ENCODE measurements at places on chromosomes 2 and 18. TPM values are rescaled to one million over a fixed set of nuclear protein-coding genes. Genes with fewer than 3 reads are reported as not detected.

GRCh38 chr2:170038734-170039133, 139.2 kb upstream of the MYO3B start:
- DNase-seq: no peak

DNA sequence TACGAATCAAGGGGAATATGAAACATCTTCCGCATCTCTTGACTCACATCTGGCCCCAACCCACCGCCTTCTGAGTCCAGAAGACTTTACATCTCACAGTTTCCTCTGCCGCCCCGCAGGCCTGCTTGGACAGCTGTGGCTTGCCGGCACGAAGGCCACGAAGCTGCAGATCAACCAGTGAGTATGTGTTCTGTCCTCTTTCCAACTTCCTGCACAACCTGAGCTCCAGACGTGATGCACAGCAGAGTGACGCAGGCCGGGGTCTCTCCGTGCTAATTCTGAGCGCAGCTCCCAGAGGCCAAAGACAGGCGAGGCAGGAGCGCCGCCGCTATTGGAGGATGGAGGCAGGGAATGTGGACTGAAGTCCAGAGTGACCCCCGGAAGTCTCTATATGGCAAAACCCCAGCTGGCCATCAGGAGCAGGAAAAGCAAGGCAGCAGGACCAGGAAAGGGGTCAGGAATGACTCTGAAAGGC, 93.5 kb downstream of the ZCCHC2 start:
- no peak for DNase-seq

- DNase-seq: peak; percentile 24
Observed at GRCh38 chr18:23136326-23137096, 1.2 kb downstream of the CABLES1 start.

GRCh38 chr2:36672199-36672598, 24.3 kb upstream of the VIT start:
- no peak for DNase-seq

ALLC gene
- polyA plus RNA-seq: not detected

GRCh38 chr18:58668211-58668610, 3.1 kb upstream of the MALT1 start:
- DNase-seq: no peak

CAPN14 gene
- polyA plus RNA-seq: not detected

IMPACT gene
- polyA plus RNA-seq: 11.1 TPM
